ENCODE measurements at places on chromosomes 5 and 9.

DNA sequence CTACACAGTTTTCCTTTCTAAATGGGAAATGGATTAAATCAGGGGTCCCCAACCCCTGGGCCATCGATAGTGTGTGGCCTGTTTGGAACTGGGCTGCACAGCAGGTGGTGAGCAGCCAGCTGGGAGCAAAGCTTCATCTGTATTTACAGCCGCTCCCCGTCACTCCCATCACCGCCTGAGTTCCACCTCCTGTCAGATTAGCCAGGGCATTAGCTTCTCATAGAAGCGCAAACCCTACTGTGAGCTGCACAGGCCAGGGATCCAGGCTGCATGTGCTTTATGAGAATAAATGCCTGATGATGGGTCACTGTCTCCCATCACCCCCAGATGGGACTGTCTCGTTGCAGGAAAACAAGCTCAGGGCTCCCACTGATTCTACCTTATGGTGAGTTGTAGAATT lies 41.2 kb upstream of the FLT4 start:
- no peak for DNase-seq

DNA sequence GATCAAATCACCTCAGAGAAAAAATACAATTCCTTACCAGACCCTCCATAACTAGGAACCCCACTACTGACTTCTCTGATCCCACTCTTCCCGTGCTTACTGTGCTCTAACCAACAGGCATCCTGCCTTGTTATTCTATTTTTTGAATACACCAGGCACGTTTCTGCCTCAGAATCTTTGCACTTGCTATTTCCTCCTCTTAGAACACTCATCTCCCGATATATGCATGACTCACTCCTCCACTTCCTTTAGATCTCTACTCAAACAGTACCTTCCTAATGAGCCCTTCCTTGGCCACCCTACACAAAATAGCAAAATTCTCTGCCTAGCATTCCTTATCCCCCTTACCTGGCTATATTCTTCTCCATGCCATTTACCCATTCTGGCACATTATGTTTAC lies 43.9 kb downstream of the MAPKAP1 start:
- no peak for DNase-seq

- DNase-seq: no peak
Observed at GRCh38 chr9:130192382-130192999, 20.3 kb downstream of the NCS1 start.

- no peak for DNase-seq
Observed at GRCh38 chr9:136581614-136582447, 36.0 kb upstream of the NOTCH1 start.

- no peak for DNase-seq
Observed at GRCh38 chr9:91349115-91349555, 12.6 kb downstream of the AUH start.

GRCh38 chr5:157384971-157385709 lies 74.9 kb upstream of the NIPAL4 start:
- no peak for DNase-seq

GRCh38 chr9:127937056-127937387 lies 632 bp downstream of the DPM2 start:
- no peak for DNase-seq

GRCh38 chr5:128271859-128272464 lies 188.4 kb downstream of the SLC12A2 start:
- no peak for DNase-seq

DNA sequence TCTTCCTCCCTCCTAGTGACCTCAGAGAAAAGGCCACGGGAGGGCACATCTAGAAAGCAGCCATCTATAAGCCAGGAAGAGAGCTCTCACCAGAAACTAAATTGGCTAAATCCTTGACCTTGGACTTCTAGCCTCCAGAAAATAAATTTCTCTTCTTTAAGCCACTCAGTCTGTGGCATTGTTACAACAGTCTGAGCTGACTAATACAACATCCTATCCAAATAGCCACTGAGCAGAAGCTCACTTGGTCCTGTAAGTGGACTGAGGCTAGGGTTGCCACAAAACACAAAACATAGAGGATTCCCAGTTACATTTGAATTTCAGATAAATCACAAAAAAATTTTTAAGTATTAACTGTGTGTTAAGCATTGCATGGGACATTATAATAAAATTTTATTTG lies 383.4 kb downstream of the MLLT3 start:
- no peak for DNase-seq

DNA sequence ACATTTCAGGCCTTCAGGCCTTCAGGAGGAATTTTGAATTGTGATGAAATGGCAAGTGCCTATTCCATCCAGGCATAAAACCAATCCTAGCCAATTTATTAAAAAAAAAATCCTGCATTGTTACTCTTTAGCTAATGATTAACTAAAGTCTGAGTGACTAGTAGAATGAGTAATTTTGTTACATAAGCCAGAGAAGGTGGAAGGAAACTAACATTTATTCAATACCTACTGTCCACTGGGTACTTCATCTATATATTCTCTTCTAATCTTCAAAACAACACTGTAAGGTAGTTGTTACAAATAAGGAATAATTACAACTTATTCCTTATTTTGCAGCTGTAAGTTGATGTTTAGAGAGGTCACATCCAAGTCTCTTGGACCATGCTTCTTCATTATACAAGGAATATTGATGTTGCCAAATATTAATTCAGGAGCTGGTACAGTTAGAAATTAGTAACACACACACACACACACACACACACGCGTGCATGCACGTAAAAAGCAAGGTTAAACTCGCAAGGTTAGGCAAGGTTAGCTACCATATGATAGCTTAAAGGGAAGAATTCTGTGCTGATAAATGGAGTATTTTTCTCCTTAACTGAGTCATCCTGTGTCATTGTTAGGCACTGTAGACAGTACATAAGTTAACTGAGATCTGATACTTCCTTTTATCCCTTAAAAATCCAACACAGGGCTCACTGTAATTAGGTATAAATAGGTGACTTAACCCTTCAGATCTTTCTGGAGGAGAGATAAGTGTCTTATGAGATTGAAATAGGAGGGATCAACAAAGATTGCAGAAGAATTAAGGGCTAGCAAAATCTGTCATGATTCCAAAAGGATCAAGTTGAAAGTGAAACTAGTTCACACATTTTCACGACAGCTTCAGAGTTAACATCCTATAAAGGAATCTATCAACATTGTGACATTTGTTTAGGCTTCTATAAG lies 596.9 kb downstream of the PDE4D start:
- no peak for DNase-seq

DNA sequence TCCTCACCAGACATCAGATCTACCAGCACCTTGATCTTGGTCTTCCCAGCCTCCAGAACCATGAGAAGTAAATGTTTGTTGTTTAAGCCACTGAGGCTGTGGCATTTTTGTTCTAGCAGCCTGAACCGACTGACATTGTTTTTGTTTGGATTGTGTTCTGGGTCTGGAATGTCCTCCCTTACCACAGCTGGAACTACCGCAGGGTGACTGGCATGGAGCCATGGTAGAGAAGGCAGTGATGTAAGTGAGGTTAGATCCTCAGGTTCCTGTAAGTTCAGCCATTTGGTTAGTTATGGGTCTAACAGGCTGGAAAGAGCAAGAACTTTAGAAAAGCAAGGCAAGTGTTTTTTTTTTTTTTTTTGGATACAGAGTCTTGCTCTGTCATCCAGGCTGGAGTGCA lies 209.3 kb downstream of the DAB2IP start:
- no peak for DNase-seq

DNA sequence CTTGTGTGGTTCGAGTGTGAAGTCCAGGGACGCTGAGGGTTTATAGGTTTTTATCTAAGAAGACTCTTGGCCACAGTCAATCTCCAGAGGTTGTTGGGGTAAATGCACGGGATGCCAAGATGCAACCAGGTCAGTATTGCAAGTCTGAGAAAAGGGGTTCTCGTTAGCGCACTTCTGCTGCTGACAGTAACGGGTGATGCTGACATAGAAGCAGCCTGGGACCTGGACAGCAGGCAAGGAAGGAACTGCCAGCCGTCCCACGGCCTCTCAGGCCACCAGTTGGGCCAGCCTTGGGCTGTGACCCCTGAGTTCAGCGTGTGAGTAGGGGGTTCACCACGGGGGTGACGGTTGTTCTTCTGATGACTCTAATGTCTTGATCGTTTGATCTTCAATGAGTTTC lies 39.0 kb downstream of the TENT4A start:
- no peak for DNase-seq

GRCh38 chr5:132812781-132813598 lies at the start of gene SOWAHA:
Gene SOWAHA, plus strand, starts transcription at chr5:132813302. Its CDS starts 320 bp downstream, at chr5:132813622.
- peak; percentile 20 for DNase-seq

DNA sequence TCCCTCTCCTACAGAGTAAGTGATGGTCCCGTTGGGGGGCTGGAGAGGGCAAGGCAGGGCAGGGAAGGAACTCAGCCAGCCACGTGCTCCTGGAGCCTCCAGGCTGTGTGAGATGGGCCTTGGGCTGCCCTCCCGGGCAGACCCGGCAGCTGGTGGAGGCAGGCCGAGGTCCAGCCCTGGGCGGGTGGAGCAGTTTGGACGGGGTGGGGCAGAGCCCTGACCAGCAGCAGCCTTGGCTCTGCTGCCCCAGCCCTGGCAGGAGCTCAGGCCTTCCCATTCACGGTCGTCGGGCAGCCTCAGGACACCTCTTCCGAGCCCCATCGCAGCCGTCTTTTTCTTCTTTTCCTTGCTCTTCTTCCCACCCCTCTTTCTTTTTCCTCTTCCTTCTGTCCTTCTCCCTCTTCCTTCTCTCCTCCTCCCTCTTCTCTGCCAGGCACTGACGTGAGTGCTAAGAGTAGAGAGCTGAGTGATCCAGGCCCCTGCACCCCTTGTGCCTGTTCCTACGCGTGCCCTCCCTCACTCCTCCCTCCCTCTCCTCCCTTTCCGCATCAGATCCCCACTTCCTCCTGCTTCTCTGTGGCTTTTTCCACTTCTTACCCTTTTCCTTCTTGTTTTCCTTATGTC lies 42.8 kb downstream of the AMBP start:
- DNase-seq: no peak

DNA sequence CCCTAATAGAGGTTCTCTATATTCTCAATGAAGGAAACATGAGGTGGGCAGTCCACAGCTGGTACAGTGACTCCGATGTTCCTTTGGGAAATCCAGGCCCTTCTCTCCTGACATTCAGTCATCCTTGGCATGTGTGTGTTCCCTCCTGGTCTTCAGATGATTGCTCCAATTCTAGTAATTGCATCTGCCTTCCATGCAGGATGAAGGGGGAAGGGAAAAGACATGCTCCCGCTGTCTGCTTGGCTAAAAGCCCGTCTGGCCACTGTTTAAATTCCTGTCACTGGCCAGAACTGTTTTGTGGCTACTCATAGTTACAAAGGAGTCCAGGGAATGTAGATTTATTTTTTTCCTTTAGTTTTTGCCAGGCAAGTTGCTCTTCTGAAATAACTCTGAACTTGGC lies 65.0 kb downstream of the MAST4 start:
- no peak for DNase-seq

DNA sequence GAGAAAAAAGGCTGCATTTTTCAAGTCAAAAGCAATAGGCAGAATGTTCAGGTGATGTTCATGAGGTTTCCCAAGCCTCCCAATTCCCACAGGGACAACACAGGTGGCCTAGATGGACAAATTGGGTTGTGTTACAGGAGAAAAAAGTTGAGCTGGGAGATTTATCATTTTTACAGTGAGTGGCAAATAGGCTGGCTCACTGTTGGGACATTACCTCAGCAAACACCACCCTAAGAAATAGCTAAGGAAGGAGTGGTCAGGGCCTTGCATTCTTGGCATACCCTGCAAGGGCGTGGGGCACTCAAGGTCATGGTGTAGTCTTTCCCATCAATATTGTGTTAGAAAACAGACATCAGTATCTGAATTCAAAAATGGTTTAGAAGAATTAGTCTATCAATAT lies 23.3 kb upstream of the CPLANE1 start:
- DNase-seq: no peak

DNA sequence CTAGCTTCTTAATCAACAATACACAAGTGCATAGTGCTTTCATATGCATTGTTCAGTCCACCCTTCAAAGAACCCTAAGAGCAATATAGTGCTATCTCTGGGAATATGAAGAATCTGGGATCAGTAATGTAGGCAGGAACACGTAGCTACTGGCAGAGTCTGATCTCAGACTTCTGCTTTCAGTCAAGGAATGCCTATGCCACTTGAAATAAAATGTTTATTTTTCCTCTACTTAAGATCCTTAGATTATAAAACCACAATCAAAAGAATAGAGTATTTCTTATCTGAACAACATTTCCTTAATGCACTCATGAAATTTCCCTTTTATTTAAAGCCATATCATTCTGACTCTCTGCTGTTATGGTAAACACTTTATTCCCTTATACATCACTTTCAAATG lies 1407.8 kb upstream of the C9orf72 start:
- no peak for DNase-seq

All from NCI-H1930 (cell line).